Cerebellar cortex (tissue), 1 donor: ENCODE measurements at places on chromosomes 5 and 9.

DNA sequence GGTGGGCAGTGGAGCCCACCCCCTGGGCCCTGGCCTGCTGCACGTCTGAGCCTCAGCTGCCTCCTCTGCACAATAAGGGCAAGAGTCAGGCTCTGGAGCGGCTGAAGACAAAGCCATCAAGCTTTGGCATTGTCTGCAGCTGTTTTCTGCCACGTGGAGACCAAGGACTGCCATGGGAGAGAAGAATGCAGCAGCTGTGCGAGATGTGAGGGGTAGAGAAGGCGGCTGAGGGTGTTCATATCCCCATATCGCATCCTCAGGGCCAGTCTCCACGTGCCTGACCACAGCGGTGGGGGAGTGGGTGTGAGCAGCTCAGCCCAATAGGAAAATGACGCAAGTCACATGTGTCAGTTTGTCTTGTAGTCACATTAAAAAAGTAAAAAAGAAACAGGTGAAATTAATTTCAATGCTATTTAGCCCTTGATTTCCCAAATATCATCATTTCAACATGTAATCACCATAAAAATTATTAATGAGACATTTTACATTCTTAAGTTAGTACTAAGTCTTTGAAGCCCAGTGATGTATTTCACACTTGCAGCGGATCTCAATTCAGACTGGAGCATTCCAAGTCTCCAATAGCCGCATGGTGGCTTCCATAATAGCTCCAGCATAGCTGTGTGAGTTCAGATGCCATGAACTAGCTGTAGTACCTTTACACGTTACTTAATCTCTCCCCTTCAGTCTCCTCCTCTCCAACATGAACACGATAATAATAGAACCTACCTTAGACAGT, 6.6 kb downstream of the C1QTNF2 start:
- DNase-seq, result no peak

DNA sequence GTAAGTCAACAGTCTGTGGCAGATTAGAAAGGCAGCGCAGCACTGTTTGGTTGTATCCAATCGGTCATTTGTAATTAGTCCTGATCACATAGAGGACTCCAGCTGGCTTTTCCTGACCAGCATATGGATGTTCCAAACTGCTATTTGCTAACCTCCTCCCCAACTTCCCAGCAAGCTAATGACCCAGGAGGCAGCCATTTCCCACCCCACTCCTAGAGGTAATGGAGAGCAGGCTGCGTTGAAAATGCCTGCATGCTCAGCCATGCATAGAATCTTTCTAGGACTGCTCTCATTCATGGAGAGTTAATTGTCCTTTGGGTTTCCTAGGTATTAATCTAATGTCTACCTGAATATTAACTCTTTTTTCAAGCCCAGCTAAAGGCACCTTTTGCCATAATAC, 850.6 kb upstream of the WWC1 start:
- DNase-seq, result no peak

DNA sequence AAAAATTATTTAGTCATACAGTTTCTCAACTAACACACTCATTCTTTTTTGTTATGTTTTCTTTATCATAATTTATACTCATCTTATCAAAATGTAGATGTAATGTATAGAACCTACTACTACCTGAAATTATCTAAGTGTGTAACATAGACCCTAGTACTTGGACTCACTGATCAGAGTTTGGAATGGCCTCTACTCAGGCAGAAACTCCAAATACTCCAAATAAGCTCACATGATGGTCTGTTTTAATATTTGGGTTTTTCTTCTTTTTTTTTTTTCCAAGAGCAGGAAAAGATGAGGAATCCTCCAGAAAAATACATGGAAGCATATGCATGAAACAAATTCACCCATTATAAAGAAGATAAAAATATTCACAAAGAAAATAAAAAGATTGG, 126.3 kb downstream of the PDE4D start:
- DNase-seq, result no peak

GRCh38 chr9:100640447-100641050, 62.7 kb downstream of the CAVIN4 start:
- no peak for DNase-seq

DNA sequence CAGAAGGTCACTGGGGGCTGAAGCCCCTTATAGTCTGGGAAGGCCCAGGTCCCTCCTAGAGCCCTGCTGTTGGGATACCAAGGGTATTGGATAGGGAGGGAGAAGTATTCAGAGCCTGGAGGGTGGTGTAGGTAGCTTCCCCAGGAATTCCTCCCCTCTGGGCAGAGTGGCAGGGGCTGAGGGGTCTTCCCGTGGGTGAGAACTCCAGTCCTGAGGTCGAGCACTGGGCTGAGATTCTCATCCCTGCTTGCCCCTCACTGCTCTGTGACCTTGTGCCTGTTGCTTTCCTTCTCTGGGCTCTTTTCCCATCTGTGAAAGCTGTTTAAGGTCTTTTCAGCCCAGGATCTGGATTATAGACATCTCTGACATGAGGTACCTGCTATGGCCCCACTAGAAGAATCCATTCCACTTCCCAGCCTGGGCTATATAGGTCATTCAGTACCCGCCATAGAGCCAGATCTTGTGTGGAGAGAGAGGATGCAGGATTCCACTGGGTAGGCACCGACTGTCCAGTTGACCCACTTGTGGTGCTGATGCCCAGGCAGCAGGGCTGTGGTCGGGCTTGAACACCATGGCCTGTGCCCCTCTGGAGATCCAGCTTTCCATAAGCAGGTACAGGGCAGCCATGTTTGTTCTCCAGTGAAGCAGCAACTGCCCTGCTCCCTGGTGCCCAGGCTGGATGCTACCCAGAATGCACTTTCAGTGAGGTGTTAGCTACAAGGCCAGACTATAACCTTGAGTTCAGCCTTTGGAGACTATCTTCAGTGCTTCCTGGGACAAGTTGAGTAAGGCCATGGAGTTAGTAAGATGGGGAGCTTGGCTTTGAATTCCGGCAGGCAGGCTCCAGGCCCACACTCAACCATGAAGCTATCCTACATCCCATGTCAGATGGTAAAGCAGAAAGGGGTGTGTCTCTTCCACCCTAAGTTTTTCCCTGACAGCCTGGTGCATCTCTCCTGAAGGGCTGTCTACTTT, 60.1 kb downstream of the AMBP start:
- no peak for DNase-seq

DNA sequence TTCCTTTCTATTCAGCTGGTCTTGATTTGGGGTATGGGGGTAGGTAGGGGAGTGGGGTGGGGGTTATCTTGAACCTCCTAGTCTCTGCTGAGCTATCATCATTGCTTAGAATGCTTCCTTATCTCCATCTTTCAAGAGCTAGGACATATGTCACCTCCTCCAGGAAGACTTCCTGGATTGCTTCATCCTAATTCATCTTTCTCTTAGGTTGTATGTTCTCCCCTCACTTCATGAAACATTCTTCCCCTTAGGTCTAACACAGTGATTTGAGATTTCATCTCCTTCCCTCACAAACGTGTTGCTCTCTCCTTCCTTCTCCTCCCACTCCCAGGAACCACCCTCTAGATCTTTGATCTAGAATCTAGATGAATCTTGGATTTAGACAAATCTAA, 2.4 kb upstream of the SYNPO start:
- no peak for DNase-seq

- DNase-seq, result no peak
Measured at GRCh38 chr9:698276-698675, 143.2 kb upstream of the DMRT1 start.

DNA sequence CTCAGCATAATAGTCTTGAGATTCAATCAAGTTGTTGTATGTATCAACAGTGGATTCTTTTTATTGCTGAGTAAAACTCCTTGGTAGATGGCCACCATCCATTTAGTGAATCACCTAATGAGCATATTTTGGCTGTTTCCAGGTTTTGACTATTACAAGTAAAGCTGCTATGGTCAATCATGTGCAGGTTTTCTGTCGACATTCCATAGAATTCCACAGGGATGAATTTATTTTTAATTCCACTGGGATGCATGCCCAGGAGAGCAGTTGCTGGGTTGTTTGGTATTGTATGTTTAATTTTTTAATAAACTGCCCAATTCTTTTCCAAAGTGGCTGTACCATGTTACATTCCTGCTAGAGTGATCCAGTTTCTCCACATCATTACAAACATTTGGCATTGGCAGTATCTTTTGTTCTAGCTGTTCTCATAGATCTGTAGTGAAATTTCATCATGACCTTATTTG, 10.5 kb upstream of the S1PR3 start:
- DNase-seq, result no peak

DNA sequence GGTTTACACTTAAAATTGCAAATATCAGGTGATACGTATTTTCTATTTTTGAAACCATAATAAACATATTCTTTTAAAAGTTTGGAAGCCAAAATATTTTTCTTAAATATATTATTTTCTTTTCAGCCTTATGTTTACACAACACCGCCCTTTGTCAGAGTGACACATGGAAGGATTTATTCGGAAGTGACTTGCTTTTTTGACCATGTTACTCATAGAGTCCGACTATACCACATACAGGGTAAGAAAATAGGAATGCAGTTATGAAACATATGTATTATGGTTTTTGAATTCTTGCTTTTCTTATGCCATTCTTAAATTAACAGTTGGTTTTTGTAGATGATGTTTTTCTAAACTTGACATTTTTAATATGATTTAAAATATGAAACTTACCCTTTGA, 133.9 kb downstream of the MAN2A1 start:
- DNase-seq, result no peak

DNA sequence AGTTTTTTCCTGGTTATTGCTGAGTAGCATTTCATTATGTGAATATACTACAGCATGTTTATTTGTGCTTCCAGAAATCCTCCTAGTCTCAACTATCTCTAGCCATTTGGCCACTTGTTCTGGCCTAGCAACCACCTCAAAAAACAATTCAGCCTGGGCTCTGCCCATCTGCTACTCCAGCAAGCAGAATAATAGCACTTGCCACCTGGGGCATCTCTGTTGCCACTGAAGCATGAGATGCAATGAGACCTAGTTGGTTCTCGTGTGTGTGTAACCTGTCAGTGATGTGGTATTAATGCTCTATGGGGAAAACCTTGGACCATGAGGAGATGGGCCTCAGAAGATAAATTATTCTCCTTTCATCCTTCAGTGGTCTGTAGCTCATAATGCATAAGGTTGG, 129.5 kb downstream of the RNF180 start:
- peak; percentile 74 for DNase-seq

GRCh38 chr9:4228606-4229005, 71.3 kb downstream of the GLIS3 start:
- DNase-seq, result peak; percentile 54

DNA sequence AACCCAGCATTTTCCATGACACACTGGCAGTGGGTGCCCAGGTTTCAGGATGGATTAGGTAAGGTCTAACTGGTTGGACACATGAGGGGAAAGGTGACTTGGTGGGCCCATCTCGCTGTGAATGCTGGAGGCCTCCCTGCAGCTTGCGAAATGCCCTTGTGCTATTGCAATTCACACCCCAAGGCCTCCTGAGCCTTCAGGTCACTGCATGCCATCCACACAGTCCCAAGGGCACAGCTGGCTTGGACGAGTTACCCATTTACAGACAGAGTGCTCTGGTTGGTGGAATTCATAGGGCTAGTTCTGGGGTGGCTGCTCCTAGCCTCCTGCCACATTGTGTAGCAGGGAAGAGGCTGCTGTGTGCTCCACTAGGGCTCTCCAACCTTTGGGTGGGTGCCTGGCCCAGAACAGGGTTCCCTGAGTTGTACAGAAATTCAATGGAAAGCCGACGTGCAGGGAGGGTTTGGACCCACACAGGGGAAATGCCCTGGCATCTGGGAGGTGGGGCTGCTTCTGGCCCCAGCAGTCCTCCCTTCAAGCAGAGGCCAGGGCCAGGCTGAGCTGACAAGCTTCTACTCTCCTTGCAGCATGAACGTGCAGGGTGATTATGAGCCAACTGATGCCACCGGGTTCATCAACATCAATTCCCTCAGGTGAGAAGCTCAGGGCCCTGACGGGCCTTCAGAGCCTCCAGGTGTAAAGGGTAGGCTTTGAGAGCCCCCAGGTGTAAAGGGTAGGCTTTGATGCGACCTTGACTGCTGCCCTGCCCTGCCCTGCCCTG, 54.3 kb downstream of the ASS1 start:
- DNase-seq, result no peak

GRCh38 chr9:118331622-118332045, 627.4 kb downstream of the TLR4 start:
- DNase-seq, result peak; percentile 41

DNA sequence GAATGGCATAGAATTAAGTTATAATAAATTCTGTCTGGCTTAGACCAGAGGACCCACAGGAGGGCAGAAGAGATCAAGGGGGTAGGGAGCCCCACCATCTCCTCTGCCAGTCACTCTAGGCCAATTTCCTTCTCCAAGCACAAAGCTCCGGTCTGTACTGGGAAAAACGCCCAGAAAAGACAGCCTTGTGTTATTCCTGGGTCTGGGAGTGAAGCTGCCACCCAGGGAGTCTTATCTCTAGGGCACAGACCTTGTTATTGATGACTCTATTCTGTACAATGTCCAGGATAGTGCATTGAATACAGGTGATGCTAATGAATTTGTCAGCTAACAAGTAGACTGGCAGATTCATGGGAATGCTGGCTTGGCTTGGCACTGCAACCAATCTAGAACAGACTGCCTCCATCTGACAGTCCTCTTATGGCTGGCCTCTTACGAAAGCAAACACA, 60.7 kb downstream of the MED27 start:
- peak; percentile 77 for DNase-seq

- no peak for DNase-seq
Measured at GRCh38 chr9:16954040-16954439, 83.6 kb upstream of the BNC2 start.

DNA sequence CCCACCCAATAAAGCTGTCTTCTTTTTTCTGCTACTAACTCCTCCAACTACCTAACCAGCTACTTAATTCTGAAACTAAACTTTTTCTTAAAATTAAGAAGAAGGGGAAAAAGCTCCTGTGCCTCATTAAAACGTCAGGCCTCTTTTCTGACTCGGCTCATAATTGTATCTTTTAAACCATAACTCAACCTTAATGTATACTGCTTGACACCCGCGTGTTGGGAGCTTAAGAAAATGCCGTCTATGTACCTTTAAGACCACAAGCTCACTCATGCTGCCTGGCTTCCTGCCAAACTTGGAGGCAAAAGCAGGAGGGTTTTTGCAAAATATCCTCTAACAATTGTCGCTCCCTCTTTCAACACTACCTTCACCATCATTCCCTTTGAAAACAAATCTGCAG, 5.0 kb downstream of the EBF1 start:
- DNase-seq, result peak; percentile 85

DNA sequence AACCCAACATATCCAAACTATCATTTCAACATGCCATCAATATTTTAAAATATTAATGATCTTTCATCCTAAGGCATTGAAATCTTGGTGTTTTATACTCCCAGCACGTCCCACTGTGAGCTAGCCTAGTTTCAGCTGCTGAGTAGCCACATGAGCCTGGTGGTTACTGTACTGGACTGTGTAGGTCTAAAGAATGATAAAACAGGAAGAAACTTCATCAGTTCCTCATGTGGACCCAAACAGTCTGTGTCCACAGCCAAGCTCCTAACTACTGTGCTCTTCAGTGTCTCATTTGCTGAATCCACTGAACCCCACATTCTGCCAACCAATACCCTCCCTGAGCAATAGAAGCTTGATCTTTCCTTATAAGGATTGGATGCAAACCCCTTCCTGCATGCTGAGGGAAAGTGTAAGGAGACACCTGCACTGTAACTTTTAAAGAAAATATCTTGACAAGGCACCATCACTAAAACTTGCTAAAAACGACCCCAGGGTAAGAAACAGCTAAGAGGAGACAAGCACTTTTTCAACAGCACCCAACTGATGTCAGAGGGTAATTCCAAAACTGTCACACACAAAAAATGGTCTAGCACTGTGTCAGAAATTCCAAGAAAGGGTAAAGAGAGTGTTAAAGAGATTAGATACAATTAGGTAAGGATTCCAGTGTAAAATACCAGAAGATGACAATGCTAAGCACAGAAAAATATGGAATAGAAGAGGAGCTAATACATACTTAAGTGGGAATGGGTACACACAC, 126.9 kb downstream of the SPOCK1 start:
- DNase-seq, result no peak

- no peak for DNase-seq
Measured at GRCh38 chr5:69167493-69167855, 524 bp downstream of the CCNB1 start.
